ENCODE measurements at places on chromosomes 1 and 21.
A peak's percentile ranks its signal among the peaks of the same experiment; 100 is the strongest.

DNA sequence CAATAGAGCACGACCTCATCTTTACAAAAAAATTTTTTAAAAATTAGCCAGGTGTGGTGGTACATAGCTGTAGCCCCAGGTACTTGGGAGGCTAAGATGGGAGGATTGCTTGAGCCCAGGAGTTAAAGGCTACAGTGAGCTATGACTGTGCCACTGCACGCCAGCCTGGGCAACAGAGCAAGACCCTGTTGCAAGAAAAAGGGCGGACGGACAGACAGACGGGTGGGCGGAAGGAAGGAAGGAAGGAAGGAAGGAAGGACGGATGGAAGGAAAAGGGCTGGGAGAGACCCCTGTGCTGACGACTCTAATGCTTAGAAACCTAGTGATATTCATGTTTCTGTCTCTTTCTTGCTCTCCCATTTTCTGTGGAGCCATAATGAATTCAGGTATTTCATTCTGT, 14.4 kb downstream of the PI4KB start:
- DNase-seq, result no peak

DNA sequence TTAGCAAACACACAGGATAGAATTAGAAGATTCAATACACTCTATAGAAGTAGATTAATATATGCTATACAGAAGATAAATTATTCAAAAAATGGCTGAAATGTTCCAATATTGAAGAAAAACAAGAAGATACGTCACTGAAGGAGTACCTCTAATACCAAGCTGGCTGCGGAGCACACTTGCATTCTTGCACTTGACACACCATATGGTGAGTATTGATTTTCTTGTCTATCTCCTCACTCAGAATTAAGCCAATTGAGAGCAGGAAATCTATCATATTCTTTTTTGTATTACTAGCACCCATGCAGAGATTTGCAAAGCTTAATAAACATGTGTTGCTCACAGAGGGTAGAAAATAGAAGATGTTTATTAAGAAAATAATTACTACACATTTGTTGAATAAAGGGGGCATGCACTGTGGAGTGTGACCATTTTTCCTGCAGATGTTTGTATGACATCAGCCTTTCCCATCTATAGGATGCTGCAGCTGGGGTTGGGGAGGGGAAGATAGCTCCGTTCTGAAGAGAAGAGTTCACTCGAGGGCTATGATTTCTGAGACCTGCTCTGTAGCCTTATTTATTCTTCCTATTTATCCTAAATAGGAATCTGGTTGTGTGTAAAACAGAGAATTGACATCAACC, 318.1 kb downstream of the HHIPL2 start:
- no peak for DNase-seq

GRCh38 chr1:225851805-225852204, 30.4 kb downstream of the TMEM63A start:
- DNase-seq, result no peak

DNA sequence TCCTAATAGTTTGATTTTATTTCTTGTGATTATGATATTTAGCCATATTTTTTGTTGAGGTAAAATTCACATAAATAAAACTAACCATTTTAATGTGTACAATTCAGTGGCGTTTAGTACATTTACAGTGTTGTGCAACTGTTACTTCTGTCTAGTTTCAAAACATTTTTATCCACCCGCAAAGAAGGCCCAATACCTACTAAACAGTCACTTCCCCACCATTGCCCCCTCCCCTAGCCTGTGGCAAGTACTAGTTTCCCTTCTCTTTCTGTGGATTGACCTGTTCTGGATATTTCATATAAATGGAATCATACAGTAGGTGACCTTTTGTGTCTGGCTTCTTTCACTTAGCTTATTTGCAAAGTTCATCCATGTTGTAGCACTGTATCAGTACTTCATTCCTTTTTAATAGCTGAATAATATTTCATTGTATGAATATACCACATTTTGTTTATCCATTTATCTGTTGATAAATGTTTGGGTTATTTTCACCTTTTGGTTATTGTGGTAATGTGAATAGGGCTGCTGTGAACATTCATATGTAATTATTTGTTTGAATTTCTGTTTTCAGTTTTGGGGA, 4.1 kb downstream of the FLVCR1 start:
- no peak for DNase-seq

- no peak for DNase-seq
Observed at GRCh38 chr1:245483247-245483646, 328.5 kb downstream of the KIF26B start.

GRCh38 chr1:156075775-156076204, 6.5 kb downstream of the MEX3A start:
- no peak for DNase-seq

- DNase-seq, result no peak
Observed at GRCh38 chr1:153598309-153599172, 14.4 kb downstream of the S100A16 start.

GRCh38 chr1:217388522-217389065, 242.3 kb downstream of the GPATCH2 start:
- DNase-seq, result no peak

GRCh38 chr21:31777857-31778256, 45.9 kb upstream of the SCAF4 start:
- DNase-seq, result no peak

GRCh38 chr1:165152109-165152508, 204.4 kb downstream of the LMX1A start:
- no peak for DNase-seq

DNA sequence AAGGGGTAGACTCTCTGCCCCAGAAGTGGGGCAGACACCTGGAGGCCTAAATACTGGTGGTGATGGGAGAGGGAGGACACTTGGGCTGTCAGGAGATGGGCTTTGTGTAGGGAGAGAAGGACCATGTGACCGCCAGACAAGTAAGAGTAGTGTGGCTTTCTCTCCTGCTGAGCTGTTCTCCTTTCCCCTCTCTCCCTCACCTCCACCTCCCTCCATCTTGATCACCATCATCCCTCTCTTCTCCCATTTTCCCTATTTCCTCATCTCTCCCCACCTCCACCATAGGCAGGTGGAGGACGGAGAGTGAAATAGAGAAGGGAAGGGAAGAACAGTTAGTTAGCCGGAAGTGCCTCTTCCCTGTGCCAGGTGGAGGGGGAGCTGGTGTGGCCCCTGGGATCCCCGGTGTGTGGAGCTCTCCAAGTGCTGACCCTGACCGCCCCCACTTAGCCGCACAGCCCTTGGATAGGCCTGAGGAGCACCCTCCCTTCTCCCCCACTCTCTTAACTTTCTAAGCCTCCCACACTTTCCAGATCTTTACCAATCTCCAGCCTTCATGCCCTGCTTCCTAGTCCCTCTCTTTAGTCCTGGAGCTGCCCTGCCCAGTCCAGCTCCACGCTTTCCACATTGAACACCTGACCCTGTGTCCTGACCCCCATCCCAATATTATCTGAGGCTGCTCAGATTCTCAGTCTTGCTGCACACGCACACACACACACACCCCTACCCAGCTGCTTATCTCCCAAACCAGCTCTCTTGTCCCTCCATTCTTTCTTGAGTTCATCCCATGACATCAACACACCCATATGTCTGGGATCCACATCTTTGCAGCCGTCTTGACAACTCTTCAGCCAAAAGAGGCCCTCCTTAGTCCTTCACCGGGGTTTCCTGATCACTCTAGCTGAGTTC, 1.5 kb downstream of the CELF3 start:
- no peak for DNase-seq

GRCh38 chr1:41610361-41610760, 125.9 kb upstream of the EDN2 start:
- no peak for DNase-seq

DNA sequence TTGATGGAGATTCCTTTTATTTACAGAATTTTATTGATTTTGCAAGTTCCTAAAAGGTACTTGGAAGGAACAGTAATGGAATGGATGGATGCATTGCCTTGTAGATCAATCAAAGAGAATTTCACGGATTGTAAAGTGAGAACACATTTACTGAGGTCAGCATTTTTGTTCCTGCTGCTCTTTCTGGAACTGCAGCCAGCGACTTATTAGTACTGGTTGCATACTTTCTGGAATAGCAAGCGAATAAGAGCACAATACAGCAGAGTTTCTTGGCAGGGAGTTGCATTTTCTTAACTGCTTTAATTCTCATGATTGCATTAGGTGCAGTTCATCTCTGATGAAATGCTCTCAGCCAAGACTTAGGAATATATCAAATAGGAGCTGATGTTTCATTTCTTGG, 106.1 kb upstream of the CHODL start:
- no peak for DNase-seq

GRCh38 chr21:36446301-36446700, 33.6 kb downstream of the CLDN14 start:
- DNase-seq, result no peak

DNA sequence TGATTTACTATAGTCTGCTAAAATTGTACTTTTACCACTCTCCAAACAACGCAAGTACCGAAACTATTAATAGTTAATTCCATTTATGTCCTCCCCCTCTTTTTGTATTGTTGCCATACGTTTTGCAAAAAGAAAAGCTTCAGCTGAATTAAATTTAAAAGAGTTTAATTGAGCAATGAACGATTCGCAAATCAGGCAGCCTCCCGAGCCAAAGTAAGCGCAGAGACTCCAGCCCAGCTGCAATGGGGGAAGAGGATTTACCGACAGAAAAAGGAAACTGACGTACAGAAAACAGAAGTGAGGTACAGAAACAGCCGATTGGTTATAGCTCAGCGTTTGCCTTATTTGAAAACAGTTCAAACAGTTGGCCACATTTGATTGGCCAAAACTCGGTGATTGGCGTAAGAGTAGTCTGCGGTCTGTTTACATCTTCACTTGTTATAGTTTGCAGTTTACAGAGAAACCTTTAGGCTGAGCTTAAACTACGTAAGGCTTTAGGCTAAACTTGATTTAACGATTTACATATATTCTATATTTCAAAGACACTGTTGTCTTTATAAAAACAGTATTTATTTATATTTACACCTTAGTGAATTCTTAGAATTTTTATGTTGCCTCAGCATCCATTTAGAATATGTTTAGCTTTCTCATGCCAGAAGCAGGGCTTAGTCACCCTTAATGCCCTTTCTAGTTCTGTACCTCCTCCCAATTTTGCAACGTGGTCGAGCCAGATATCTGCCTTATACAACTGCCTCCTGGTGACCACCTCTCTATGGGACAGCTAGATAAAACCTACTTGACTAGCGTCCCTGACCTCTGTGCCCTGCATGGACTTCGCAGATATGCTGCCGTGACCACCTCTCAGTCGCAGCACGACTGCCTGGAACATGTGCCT, 23.8 kb downstream of the CR1 start:
- DNase-seq, result no peak

DNA sequence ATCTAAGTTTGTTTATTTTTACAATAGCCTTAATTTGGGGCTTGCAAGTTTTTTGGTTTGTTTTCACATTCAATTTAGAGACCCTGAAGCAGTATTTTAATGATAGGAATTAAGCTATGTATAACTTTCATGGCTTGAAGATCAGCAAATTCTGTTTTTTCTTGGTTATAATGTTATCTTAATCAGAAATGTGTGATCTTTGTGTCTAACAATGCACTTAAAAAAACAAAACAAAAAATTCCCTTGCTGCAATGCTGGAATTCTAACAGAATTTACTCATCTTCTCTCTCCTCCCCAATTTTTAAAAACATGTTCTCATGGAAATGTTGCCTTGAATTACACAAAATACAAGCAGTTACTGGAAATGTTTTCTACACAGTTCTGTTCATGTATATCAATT, 113.1 kb downstream of the OLFML2B start:
- no peak for DNase-seq

- peak; percentile 59 for DNase-seq
Observed at GRCh38 chr1:12147201-12147701, 19.5 kb upstream of the TNFRSF1B start.

- no peak for DNase-seq
Observed at GRCh38 chr1:230453377-230453776, 27.2 kb upstream of the PGBD5 start.

DNA sequence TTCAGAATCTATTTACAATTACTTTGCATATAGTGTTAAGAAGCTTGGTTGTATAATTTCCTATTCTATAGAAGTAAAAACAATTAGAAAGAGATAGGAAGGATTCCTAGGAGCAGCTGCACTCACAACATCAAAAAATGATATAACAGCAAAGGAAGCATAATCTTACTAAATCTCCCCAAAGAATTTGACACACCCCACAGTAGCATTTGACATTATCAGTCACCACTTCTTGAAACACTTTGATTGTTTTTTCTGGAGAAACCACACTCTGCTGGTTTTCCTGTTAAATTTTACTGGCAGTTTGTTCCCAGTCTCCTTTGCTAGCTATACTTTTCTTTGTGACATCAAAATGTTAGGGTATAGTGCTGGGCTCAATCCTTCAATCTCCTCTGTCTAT, 100.8 kb upstream of the KIAA1614 start:
- no peak for DNase-seq

- peak; percentile 78 for DNase-seq
Observed at GRCh38 chr1:30743584-30744059, 14.0 kb downstream of the LAPTM5 start.

GRCh38 chr1:11784993-11785769, 20.6 kb downstream of the MTHFR start:
- peak; percentile 49 for DNase-seq

- no peak for DNase-seq
Observed at GRCh38 chr1:234972411-234973191, 156.0 kb downstream of the TOMM20 start.

DNA sequence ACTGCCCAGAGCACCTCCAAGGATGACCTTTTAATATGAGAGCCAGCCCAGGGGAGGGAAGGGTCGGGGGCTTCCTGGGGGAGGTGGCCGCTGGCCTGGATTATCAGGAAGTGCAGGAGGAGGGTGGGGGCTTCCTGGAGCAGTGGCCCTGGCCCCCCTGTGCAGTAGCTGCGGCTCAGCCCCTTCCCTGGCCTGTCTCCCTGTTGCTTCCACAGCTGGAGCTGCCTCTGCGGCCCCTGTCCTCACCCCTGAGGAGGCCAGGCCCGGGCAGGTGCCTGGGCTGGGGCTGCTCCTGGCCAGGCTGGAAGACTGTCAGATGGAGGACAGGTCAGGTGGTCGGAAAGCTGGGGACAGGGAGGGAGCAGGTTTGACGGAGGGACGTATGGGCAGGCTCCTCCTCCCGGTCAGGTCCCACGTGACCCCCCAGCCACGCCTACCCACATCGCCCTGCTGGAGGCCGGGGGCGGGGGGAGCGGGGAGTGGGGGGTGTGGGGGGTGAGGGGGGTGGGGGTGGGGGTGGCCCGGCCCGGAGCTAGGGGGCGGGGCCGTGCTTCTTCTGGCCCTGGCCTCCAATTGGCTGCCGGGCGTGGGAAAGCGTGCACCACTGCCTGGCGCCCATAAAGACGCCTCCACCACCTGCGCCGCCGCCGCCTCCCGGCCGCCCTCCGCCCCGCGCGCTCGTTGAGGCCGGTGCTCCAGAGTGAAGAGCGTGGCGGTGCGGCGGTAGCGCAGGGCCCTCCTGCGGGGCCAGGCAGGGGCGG, 10.2 kb upstream of the TNFRSF14 start:
- peak; percentile 98 for DNase-seq

DNA sequence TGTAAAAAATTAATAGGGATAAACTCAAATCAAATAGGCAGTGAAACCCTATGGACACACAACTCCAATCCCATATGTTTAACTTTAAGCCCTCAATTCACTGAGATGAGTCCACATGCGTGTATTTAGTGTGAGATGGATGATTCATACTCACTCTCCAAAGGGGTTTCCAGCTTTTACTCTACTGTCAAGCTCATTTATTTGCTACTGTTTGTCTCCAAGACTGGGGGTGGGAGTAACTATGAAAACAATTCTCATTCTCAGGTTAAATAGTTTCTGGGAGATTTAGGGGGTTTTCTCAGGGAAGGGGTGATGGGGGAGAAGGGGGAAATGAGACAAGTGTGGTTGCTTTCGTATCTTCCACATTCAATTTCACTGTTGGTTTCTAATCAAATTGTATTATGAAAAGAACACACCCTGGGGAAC, 2.7 kb downstream of the RAB29 start:
- no peak for DNase-seq

Measured in lung microvascular endothelial cell (primary cell).